ENCODE measurements at places on chromosomes 12 and 14.
A peak's percentile ranks its signal among the peaks of the same experiment; 100 is the strongest.

DNA sequence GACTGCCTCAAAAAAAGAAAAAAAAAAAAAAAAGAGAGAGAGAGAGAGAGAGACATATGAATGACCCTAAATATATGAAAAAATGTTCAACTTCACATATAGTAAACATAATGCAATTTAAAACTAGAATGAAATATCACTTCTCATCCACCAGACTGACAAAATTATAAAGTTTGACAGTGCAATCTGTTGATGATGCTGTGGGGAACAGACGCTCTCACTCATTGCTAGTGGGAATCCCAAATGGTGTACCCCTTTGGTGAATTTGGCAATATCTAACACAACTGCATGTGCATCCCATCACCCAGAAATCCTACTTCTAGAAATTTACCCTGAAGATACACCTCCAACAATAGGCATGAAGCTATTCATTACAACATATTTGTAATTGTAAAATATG, 2.3 kb upstream of the GSG1 start:
- no peak for DNase-seq

GRCh38 chr12:47189728-47190127, 110.0 kb upstream of the AMIGO2 start:
- no peak for DNase-seq

GRCh38 chr14:105398726-105399465, 558 bp downstream of the TEX22 start:
- DNase-seq: no peak

DNA sequence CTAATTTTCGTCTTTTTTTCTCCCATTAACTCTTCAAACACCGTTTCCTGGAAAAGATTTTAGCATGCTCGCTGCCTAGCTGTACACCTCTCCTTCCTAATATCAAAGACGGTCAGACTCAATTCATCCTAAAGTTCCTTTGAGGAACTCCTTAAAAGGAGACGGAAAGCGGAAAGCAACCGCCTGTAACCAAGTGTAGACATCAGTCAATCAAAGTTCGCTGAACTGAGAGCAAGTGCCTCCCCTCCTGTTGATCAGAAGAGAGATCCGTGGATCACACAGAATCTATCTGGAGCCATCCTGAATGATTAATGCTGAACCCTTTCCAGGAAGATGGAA, 412 bp upstream of the TEP1 start:
- DNase-seq: no peak

DNA sequence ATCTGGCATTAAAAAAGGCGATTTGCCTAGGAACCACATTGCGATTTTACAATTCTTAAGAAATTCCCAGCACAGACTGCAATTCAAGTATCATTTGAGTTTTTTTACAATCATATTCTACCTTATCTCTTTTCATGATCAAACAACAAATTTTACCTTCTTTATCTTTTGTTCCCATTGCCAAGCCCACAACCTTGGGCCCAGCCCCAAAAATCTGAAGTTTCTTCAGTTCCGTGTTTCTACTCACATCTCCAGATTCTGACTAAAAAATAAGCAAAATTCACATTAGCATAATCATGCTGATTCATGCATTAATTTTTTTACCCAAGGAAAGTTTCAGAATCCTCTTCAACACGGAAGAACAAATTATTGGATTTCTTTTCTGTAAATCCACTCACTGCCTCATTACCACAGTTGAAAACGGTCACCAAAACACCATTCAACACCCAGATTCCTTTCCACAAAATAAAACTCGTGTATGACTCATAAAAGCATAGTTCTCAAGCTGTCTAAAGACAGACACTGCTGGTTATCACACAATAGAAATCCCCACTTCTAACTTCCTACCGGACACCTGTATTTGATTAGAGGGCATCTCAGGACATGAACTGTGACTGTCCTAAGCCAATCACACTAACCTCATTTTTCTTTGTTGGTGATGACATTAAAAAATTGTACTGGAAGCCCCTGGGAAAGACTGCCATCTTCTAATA, 32.7 kb downstream of the KDM5A start:
- no peak for DNase-seq

GRCh38 chr14:101884089-101884933, 80.1 kb upstream of the DYNC1H1 start:
- DNase-seq: no peak

- no peak for DNase-seq
Measured at GRCh38 chr12:8493084-8493483, 20.2 kb upstream of the CLEC4D start.

DNA sequence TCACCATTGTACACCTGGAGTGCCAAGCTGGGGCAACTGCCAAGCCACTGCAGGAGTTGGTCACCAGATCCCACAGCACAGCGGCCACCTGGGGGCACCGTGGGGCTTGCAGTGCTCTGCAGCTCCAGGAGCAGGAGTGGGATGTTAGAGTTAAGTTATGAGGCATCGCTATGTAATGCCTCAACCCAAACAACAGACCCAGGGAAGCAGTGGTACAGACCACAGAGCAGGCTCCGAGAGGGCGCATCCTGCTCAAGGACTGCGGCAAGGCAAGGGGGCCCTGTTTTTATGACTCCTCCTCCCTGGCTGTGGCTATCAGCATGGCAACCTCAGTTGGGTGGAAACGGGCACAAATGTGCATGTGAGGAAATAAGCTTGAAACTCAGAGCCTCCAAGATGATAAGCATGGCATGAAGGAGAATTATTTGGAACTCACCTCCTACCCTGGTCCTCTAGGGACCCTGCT, 63.1 kb downstream of the ARL6IP4 start:
- DNase-seq: peak; percentile 79

DNA sequence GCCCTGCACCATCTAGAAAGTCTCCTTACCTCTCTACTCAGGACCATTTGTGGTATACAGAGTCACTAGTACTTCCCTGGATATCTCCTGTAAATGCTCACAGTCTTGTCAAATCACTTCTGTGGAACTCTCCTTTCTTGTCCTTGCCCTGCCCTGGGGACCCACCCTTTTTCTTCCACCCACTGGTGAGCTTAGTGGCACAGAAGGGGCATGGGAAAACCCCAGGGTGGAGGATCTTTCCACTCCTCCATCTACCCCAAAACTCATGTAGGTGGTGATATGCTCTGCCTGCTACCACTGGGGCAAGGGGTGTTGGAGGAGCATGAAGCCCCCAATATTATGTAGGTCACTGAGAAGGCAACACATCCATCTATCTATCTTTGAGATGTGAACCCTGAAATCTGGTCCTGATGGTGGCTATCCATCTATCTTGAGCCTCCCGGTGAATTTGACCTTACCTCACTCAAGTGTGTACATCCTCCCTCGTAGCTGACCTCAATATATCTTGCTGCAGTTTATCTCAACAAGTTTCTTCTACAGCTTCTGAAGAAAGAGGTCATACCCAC, 943 bp downstream of the TESPA1 start:
- DNase-seq: no peak

DNA sequence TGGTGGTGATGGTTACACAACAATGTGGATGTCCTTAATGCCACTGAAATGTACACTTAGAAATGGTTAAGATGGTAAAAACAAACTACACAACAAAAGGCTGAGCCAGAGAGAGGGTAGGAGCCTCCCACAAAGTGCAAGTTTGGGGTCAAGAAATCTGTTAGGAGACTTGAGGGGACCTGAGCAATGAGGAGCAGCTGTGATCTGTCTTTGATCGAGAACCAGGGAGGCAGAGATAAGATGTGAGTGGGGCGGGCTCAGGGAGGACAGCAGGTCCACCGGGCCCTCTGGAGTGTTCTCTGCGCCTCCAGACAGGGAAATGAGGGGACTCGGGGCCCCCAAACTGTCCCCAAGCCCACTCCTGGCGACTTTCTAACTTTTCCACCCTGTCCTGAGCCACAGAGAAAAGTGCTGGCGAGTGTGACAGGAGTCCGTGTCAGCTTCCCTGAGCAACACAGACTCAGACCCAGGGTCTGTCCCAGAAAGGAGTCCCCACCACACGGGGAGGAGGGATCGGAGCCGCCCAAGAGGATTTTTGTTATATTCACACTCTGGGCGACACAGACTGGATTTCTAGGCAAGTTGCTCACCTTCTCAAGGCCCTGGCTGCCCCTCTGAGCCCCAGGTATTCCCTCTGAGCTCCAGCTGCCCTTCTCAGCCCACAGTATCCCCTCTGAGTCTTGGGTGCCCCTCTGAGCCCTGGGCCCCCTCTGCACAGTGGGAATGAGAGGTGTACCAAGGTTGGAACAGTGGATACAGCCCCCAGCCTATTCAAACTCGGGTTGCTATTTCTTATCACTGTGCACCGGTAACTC, 11.5 kb upstream of the SCARB1 start:
- no peak for DNase-seq

DNA sequence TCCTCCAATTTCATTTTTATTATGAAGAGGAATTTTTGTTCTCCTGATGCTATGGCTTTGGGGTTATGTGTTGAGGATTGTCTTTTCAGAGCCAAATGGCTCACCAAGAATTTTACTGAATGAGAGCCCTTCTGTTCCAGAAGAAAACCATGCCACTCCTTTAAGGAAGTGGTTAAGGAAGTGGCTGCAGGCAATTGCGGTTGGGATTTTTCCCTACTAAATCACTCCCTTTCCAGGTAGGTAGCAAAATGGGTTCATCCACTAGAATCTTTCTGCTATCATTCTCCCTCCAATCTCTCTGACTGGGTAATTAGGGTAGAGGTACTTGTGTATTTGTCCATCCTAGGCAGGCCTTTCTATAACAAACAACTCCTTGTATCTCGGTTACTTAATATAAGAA, 163.1 kb downstream of the TTC8 start:
- DNase-seq: no peak

GRCh38 chr14:90753456-90754005, 62.7 kb downstream of the TTC7B start:
- no peak for DNase-seq

DNA sequence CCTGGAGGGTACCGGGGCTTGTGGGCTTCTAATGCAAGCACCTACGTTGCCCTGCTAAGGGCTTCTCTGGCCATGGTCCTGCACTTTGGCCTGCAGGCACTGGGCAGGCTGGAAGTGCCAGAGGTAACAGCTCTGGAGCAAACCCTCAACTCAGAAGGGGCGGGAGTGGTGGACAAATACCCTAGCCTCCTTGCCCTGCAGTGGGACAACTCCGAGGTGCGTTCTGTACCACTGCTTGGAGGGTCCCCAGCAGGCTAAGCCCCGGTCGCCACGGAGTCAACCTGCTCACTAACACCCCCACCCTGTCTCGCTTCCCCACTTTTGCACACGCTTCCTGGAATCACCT, 20.4 kb upstream of the BEGAIN start:
- DNase-seq: no peak

GRCh38 chr14:63578300-63578699, 35.1 kb upstream of the PPP2R5E start:
- DNase-seq: no peak

GRCh38 chr12:125454291-125454690, 389.1 kb downstream of the AACS start:
- DNase-seq: no peak

DNA sequence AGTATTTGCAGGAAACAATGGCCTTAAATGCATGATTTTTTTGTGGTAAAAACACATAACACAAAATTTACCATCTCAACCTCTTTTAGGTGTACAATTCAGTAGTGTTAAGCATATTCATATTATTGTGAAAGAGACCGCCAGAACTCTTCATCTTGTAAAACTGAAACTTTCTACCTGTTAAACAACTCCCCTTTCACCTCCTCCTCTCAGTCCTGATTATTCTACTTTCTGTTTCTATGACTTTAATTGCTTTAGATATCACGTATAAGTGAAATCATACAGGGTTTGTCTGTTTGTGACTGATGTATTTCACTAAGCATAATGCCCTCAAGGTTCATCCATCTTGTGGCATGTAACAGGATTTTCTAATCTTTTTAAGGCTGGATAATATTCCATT, 353.4 kb downstream of the ADAMTS20 start:
- DNase-seq: no peak

DNA sequence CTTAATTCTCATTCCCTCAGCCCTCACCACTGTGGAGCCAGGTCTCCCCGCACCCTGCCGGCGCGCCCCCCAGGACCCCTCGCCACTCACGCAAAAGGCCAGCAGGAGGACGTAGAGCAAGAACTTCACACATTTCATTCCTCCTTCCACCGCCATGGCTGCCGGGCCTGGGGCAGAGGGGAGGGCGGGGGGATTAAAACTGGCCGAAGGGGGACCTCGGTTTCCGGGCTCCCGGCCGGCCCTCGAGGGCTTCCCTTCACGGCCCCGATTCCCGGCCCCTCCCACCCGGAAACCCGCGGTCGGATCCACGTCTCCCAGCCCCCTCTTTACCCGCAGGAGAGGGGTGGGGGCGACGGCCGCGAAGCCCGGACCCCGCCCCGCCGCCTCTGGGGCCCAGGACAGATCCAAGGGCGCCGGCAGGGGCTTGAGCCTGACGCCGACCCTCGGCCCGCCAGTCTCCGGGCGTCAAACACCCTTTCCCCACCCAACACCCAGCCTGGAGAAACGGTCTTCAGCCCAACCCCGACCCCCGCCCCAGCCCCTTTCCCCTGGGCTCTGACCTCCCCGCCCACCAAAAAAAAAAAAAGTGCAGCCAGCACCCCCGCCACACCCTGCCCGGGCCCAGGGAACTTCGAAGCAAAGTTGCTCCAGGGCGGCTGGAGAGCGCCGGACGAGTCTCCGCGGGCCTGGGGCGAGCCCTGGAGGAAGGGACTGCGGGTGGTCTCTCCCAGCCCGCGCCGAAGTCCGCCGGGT, 447 bp downstream of the CD63 start:
- DNase-seq: no peak

- DNase-seq: no peak
Measured at GRCh38 chr12:85280165-85280983, at the start of gene ALX1. Gene ALX1, plus strand, starts transcription at chr12:85280220. Its CDS starts 42 bp downstream, at chr12:85280262.

DNA sequence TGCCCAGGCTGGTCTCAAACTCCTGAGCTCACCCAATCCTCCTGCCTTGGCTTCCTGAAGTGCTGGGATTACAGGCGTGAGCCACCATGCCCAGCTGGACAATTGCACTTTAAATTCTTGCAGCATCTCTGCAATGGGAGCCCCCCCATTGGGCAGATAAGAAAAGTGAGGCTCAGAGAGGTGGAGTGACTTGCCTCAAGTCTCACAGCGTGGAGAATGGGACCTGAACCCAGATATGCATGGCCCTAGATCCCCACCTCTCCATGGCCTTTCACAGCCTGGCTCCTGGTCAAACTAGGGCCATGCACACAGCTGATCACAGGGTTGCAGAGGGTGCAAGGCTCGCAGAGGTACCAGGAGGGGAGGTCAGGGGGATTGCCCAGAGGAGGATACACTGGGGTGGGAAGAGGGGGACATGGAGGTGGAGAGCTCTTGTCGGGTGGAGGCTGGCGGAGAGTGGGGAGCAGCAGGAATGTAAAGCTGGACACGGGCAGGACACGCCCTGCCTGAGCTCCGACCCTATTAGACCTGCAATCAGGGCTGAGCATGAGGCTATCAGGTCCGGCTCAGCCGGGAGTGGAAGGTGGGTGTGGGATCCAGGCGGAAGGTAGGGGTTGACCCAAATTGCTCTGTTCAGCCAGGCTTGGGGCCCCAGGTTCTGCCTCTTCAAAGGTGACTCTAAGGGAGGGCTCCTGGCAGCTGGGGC, 6.9 kb downstream of the EXOC3L4 start:
- no peak for DNase-seq

All from NCI-H2107 (cell line).